Anterior cingulate cortex (tissue), 58 donors: ENCODE measurements at places on chromosomes 4 and X.

GRCh38 chrX:152960115-152960514, 33.8 kb downstream of the PNMA5 start:
- no peak for DNase-seq

DNA sequence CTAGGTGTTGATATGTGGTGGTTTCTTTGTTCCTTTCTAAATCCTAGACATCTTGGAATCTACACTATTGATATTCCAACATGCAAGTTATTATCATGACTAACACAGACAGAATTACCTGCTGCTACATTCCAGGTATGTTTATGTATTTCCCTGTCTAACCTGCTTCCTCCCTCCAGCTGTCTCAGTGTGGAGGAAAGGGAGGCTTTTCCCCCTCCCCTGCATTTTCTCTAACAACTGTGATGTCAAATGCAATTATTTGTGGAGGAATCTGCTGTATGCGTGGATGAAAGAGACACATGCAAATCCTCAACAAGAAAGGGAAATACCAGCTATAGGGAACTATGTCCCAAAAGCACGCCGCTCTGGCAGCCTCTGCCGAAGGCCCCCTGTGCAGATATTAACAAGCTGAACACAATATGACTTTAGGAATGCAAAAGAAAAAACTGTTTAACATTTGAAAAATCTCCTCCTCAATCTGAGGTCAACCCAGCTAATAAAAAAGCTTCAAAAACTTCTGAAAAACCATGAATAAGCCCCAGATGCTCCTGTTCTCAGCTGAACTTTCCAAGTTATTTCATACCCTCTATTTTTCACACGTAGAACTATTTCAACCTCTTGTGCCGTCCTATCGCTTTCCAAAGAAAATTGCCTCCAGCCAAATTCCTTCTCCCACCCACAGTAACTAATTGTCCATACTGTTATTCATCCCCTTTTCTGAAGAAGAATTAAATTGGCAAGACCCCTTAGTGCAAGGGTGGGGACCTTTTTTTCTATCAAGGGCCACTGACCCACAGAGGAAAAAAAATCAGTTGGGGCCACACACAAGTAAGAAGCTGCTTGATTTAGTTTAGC, 225.1 kb upstream of the GPC4 start:
- DNase-seq: no peak

DNA sequence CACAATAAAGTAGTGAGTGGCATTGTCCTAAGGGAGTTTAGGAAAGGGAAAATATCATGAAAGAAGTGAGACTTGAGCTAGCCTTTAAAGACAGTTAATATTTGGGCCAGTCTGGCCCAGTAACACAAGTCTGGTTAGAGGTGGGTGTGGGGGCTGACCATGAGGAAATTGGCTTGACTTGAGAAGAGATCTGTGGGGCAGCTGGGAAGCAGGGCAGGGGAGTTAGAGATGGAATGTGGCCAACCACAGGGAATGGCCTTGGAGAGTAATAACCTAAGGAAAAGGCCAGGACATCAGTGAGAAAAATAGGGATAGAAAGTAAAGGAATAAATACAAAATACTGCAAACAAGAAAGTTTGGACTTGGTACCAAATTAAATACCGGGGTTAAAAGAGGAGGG, 71.3 kb downstream of the CLCN5 start:
- DNase-seq: no peak

DNA sequence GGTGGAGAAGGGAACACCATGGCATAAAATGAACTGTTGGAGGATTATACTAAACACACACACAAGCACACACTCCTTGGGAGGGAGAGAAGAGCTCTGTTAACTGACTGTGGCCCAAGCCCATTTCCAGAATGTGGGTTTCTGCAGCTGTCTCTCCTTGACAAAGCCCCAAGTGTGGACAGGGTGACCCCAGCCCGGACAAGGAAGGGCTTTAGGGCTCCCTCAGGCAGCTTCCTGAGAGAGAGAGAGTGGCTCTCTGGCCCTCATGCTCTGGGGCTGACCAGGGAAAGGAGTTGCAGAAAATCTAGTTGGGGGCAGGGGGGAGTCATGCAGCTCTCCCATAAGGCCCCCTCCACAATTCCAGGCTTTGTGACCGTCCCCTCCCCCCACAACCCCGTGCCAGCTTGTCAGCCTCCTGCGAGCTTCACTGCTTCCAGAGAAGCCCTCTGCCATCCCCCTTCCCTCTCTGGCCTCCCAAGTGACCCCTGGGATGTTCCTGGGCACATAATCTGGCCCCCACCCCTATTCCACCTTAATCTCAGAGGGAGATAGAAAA, 590 bp downstream of the ARHGEF9 start:
- DNase-seq: no peak

- DNase-seq: no peak
Observed at GRCh38 chr4:54942721-54943120, 182.7 kb downstream of the KDR start.

DNA sequence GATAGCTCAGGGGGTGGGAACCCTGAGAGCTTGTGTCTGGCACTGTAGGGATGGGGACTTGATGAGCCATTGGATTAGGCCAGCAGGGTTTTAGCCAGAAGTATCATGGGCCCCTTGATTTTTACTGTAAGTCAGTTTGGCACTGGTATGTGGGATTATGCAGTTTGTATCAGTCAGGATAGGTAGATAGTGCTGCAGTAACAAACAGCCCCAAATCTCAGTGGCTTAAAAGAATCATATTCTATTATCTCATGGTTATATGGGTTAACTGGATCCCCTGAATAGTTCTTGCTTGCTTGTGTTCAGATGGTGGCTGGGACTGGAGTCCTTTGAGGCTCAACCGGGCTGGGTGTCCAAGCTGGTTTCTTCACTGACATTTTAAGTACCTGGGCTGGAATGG, 56.5 kb downstream of the SORCS2 start:
- DNase-seq: no peak

GRCh38 chr4:21888195-21888976, 60.2 kb downstream of the KCNIP4 start:
- no peak for DNase-seq

DNA sequence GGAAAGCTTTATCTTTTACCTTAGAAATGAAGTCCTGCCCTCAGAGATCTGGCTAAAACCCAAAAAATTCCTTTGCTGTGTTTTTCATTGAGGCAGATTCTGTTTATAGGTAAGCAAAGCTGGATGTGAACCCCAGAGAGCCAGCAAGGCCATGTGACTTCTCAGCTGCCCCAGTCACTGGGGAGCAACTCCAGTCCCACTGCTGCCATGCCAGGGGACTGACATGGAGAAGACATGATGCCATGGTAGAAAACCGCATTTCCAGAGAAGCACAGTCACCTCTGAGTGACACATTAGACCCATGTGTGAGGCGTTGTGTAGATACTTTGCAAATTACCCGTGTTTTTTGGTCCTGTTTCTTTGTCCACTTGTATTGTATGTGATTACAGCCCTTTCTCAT, 45.4 kb downstream of the PTTG2 start:
- DNase-seq: no peak

DNA sequence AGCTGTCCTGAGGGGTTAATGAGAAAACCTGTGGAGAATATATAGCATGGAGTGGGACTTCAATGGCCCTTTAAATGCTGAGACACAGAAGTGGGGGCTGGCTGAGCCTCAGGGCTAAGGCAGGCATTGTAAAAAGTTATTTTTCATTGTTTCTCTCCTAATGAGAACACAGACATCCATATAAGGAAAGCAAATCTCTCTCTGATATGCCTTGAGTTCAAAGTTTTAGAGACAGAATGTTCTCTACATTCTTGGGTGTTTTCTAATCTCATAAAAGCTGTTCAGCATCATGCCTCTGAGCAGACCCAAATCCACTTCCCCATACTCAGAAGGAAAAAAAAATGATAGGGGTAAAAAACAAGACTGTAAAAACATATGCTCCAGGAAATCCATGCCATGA, 16.8 kb upstream of the RAB40A start:
- DNase-seq: no peak

- DNase-seq: no peak
Observed at GRCh38 chr4:2400841-2401609, 17.4 kb downstream of the ZFYVE28 start.

- DNase-seq: no peak
Observed at GRCh38 chr4:110268790-110269189, 70.4 kb upstream of the ELOVL6 start.

DNA sequence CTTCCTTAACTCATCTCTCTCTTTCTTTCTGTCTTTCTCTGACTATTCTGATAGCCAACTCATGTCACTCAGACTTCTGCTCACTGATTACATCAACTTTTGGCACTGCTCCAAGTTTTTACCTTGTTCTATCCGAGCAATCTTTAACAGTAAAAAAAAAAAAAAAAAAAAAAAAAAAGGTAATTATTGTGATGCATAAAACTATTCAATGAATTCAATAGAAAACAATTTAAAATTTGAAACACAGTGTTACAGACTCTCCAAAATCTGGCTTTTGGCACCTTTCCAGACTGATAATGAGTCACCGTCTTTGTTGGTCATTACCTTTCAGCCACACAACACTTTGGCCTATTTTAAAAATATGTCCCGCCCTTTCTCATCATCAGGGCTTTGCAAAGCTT, 229.5 kb downstream of the GALNTL6 start:
- DNase-seq: no peak

DNA sequence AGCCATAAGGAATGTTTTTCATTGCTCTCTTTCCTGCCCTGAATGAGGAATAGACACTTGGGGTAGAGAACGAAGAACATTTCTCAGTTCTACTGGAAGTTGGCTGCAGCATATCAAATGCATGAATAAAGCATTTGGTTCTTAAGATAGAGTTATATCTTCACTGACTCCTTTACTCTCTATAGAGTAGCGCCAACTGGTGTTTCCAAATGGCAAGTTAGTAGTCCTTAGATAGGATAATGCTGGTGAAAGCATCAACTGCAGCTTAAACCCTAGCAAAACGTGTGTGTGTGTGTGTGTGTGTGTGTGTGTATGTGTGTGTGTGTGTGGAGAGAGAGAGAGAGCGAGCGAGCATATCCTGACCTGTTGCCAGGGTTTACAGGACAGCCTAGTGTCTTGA, 62.2 kb upstream of the FRMPD4 start:
- no peak for DNase-seq

GRCh38 chr4:7399440-7400234, 35.1 kb downstream of the PSAPL1 start:
- no peak for DNase-seq

DNA sequence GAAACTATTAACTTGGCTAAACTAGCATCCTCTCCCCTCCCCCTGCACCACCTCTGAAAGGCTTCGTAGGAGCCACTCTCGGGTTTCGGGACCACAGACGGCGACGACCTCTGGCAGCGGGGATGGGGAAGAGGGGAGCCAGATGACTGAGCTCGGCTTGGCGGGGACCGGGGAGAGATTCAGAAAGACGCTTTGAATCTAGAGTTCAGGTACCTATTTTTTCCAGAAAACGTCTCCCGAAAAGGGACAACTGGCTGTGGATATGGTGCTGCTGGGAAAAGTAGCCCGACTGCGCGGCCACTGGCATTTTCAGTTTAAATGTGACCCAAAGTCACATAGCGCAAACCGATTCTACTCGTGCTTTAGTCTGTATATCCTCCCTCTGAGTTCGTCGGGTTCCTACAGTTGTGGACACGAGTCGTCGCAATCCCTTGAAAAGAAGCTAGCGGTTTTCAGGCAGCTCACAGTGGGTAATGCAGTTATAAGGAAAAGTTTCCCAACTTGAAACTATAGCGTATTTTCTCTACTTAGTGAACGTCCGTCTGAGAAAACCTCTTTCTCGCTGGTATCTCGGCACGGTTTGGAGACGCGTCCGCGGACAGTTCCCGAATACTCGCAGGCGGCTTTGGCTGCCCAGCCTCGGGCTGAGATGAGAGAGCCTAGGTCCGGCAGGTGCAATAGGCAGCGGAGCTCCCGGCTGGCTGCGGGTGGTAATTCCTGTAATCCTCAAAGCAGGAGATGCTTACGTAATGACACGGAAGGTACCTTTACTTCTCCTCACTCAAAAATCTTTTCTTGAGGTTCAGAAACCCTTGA, 1.3 kb downstream of the PARM1 start:
- peak; percentile 17 for DNase-seq

DNA sequence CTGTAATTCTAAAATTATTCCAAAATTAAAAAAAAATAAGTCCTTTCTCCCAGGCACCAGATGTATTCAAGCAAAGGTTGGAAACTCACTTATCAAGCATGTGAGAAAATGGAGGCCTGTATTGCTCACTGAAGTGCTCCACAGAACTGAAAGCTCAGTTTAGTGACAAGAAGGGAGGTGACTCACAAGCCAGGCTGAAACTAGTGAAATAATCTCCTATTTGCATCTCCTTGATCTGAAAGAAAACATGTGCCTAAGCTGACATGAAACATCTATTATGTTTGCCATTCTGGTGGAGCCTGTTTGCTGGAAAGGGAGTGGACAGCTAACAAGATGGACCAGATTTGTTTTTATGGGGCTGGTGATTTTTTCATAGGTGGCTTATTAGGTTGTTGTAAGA, 54.0 kb upstream of the AMELX start:
- no peak for DNase-seq

DNA sequence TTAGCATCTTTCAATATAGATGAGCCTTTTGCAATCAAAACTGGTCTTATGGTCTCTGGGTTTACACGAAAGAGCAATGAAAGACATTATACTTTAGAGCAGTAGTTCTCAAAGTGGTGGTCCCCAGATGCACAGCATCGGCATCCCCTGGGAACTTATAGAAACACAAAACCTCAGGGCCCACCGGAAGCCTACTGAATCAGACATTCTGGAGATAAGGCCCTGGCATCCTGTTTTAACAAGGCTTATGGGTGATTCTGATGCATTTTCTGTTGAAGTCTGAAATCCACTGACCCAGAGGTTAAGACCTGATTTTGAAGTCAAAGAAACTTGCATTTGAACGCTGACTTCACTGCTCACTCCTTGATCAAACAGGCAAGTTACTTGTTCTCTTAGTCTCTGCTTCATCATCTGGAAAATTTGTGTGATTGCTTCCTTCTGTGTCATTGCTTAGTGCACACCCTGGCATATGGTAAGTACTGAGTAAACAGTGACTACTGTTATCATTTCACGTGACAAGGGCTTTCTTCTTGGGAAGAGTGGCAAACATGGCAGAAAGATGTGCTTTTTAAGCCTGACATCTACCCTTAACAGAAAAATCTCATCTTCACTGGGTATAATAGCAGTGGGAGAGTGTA, 14.5 kb downstream of the CHRNA9 start:
- no peak for DNase-seq

DNA sequence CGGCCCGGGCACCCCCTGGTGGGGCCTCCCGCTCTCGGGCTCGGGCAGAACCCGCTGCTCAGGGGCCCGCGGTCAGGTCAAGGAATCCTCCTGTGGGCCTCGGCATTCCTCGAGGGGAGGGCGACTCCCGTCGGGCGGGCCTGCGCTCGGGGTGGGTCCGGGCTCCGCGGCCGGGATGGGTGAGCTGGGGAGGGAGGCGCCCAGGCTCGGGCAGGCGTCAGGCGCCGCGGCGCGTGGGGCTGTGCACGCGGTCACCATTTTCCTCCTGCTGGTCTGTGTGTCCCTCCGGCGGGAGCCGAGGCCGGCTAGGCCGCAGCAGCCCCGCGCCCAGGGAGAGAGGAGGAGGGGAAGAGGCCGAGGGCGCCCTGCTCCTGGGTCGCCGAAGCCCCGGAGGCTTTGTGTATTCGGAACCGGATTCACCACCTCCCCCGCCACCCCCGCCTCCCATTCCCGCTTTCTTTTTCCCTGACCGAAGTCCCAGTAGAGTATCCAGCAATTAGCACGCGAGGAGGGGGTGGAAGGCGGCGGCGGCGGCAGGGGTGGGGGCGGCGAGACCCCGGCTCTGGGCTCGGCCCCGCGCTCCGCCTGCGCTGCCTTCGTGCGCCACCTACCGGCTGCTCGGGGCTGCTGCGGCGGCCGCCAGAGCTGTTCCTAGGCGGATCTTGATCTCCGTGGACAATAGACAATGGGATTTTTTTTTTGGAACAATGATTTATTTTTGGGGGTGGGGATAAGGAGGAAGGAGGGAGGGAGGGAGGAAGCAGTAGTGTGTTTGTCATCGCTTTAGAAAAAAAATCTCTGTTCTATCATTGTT, 99.0 kb upstream of the MAML3 start:
- DNase-seq: no peak

GRCh38 chrX:17595456-17596035, 141.7 kb upstream of the SCML1 start:
- no peak for DNase-seq
